Stimulated activated CD4-positive, alpha-beta T cell treated with anti-CD3 and anti-CD28 coated beads, Interleukin-4, amount 100 ng/mL, for 1 hour (primary cell): ENCODE measurements at places on chromosomes 1 and 21.

DNA sequence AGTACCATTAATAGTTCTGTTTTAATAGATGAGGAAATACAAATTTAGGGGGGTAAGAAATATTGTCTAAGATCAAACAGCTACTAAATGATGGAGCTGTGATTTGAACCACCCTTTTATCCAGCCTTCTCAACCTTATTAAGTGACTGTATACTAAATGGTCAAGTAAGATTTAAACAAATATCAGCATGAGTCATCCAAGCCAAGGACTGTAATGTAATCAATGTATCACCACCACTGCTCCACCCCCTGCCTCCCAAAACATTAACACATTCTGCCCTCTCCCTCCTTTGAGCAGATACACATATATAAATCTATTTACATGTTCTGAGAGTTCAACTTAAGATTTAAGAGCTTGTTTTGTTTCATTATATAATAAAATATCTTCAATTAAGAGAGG lies 58.9 kb downstream of the LRRC40 start:
- no peak for DNase-seq

DNA sequence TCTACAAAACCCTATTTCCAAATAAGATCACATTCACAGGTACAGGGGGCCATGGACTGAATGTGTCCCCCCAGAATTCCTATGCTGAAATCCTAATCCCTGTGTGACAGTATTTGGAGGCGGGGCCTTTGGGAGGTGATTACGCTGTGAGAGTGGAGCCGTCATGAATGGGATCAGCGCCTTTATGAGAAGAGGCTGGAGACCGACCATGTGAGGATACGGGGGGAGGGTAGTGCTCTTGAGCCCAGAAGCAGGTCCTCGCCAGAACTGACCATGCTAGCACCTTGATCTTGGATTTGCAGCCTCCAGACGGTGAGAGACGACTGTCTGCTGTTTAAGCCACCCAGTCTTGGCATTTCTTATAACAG lies 23.8 kb upstream of the KIF26B start:
- DNase-seq = no peak

GRCh38 chr1:18332576-18332975 lies 148.2 kb upstream of the KLHDC7A start:
- no peak for DNase-seq

GRCh38 chr1:90729504-90730242 lies 12.6 kb upstream of the BARHL2 start:
- DNase-seq = no peak

- DNase-seq = no peak
Measured at GRCh38 chr1:59314776-59315528, 18.1 kb downstream of the FGGY start.

DNA sequence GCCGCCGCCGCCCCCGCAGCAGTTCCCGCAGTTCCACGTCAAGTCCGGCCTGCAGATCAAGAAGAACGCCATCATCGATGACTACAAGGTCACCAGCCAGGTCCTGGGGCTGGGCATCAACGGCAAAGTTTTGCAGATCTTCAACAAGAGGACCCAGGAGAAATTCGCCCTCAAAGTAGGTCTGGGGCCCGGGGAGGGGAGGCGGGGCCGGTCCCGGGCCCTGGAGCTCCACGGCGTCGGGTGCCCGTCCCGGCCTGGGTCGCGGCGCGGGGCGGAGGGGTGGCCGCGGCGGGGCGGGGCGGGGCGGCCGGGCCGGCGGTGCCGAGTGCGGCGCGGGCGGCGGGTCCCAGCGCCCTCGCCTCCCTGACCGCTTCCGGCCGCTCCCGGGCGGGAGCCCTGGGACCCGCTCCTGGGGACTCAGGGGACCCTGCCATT lies 646 bp downstream of the MAPKAPK2 start:
- DNase-seq = peak; percentile 41

GRCh38 chr1:70717656-70718055 lies 306.6 kb downstream of the CTH start:
- no peak for DNase-seq

DNA sequence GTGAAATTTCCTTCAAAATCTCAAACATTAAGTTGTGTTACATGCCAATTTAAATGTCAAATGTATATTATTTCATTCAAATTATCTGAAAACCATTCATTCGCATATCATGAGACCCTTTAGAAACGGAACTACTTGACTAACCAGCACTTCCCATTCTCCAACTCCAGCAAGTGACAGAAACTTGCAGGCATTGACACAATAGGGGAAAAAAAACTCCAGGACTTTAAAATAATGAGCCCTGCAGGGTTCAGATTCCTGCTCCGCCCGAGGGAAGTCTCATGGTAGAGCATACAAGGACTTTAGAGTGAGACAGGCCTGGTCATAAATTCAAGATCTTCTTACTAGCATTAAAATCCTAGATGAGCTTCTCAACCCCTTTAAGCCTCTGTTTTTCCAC lies 138.9 kb downstream of the NR5A2 start:
- no peak for DNase-seq

DNA sequence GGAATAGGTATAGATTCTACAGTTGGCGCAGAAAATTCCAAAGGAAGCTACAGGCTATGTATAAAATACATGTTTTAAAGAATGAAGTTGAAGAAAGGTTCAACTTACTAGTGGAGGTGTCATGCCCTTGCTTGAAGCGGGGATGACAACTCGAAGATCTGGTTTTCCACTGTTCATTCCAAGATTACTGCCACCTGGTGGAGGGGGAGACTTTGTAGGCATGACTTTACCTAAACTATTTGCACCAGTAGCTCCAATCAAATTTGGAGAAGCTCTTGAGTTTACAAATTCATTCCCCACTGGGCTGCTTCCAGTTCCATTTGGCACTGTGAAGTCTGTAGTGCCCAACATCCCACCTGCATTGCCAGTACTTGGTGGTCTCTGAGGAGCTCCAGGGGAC lies 81.7 kb downstream of the AXDND1 start:
- no peak for DNase-seq

- no peak for DNase-seq
Measured at GRCh38 chr1:178934546-178934945, 63.7 kb upstream of the ANGPTL1 start.

DNA sequence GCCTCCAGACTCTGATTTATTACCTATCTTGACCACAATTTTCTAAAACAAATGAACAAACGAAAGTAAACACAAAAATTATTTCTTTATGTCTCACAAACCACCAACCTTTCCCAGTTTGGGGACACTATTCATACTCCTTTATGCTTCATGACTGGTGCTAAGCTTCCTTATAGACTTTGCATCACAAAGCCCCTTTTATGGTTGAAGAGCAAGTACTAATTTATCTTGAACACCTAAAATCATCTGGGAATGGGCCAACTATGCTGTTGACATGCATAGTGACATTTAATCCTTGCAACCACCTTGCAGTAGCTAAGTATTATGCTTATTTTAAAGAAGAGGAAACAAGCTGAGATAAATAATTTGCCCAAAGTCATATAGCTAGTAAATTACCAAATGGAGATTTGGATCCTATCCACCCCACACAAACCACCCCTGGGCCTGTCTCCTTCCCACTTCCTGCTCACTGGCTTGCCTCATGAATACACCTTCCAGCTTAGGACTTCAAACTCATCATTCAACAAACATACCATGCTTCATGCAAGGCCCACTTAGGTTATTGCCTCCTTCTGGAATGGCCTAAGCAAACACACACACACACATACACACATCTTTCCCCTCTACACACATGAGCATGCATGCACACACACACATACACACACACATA lies 192.2 kb downstream of the PLPP3 start:
- DNase-seq = no peak

DNA sequence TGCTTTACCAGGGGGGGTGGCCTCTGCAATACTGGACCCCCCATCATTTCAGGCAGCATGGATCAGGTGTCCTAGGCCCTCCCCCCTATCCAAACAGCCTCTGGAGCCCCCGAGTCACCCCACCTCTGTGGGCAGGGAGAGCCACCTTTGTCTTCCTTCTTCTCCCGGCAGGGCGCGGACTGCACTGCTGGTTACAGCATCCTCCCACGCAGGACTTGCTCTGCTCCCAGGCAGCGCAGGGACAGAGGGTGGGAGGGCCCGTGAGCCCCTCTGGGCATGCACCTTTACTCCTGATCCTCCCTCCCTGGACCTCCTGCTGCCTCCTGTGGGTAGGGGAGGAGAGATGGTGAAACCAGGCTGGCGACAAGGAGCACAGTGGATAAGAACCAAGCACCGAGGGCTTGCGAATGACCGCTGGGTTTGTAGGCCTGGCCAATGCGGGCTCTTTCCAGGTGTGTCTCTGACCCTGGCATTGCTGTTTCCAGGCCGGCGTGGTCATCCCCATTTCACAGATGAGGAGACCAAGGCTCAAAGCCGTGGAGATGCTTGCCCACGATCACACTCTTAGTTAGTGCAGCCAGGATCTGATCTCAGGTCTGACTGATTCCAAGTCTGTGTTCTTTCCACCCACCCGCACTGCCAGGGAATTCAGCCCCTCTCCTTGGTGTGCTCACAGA lies 73.6 kb upstream of the TARDBP start:
- no peak for DNase-seq

GRCh38 chr1:18580691-18581419 lies 49.8 kb upstream of the PAX7 start:
- DNase-seq = no peak

DNA sequence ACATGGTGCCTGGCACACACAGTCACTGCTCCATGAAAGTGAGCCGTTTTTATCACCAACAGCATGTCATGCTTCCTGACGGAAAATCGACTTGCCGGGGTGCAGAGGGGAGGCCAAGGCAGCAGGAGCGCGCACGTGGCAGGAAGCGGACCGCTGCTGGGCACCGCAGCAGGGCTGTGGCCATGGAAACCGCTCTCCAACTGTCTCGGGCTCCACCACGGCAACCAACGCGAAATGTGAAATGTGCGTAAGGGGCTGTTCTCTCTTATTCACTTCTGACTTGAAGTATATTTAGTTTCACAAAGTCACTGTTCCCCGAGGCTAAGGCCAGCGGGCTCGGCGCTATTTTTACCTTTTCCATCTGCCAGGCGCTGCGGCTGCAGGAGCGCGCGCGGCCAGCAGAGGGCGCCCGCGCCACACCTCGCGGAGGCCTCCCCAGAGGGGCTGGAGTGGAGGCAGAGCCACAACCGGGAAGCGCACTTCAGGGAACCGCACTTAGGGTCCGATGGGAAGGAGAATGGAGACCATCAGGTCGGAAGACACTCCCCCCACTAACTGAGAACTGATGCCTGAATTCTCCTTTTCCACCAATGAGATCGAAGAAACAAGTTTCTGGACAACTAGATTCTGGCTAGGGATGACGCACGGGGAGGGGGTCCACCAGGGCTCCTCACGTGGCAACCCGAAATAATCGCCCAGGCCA lies 19.7 kb downstream of the RCC2 start:
- peak; percentile 73 for DNase-seq

DNA sequence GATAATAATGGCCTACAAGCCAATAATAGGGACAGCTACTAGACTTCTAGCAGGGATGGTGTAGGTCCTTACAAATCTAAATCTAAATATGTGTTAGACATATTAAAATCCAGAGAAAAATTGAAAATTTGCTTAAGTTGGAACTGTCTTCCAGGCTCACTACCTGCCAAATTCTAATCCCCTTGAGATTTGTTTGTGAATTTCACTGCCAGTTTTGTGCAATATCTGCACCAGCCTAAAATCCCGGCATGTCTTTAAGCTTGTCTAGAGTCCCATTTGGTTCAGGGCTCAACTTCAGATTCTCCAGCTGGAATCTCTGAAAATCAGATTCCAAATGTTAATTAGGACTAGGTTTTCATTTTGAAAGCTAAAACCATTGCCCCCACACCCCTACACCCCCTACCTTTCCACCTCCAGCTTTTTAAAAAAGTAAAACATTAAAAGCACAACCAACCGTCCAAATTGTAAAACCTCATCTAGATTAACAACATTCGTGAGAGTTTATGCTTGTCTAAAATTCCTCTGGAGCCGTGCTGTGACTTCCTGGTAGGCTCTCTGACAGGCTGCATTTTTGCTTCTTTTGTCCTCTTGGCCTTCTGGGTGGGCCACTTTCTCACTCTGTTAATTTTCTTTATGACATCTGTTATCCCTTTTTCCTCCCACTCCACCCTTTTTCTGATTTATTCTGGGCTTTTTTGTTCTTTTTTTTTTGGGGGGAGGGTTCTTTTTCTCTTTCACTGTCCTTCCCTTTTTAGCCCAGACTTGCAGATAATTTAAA lies 348.7 kb downstream of the PAPPA2 start:
- no peak for DNase-seq

DNA sequence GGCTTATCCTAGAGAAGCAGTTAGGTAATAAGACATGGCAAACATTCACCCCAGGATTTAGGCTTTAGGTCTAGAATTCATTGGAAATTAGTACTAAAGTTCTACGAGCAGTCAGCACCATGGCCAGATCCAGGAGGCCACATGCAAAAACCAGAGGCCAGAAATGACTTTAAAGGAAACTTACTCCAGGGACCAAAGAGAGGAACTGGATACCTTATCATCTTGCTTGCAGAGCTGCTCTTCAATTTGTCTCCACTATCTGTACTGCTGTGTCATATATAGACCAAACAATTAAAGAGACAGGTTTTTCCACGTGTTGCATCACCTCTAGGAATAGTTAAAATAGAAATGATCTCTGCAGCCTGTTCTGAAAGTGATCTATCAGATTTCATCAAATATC lies 127.8 kb downstream of the LMX1A start:
- no peak for DNase-seq

DNA sequence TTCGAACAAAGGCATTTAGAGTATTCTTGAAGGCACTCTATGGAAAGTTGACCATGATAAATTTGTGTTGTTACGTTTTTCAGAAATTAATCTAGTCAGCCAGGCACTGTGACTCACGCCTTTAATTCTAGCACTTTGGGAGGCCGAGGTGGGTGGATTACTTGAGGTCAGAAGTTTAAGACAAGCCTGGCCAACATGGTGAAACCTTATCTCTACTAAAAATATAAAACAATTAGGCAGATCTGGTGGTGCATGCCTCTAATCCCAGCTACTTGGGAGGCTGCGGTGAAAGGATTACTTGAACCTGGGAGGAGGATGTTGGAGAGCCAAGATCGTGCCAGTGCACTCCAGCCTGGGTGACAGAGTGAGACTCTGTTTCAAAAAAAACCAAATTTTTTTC lies 130.6 kb upstream of the BRINP3 start:
- DNase-seq = no peak

GRCh38 chr1:45674478-45674877 lies 11.9 kb downstream of the GPBP1L1 start:
- DNase-seq = no peak

GRCh38 chr1:51000160-51000559 lies 30.1 kb downstream of the CDKN2C start:
- no peak for DNase-seq

- no peak for DNase-seq
Measured at GRCh38 chr1:173960625-173961024, 43.5 kb upstream of the SERPINC1 start.

GRCh38 chr1:198135366-198135765 lies 21.4 kb upstream of the NEK7 start:
- no peak for DNase-seq

DNA sequence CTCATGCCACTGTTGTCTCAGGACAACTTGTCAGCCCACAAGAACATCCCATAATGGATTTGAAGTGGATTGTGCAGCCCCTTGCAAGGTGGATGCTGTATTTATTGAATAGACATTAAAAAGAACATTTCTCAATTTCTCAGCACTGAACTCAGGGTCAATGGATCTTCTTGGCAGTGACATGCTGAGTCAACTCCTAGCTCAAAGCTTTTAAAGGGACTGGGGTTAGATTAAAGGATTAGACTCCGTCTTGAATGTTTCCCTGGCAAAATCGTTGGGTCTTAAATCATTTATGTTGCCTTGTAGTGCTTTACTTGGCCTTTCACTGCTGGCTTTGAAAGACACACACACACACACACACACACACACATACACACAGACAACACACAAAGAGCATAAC lies 221.6 kb upstream of the PBX1 start:
- no peak for DNase-seq

GRCh38 chr1:118039170-118039569 lies 109.6 kb downstream of the WDR3 start:
- DNase-seq = no peak

- DNase-seq = no peak
Measured at GRCh38 chr1:89871768-89872473, 51.1 kb downstream of the LRRC8D start.
